ENCODE measurements at places on chromosomes 11 and 22.

- DNase-seq = no peak
Measured at GRCh38 chr11:36156817-36157519, 132.3 kb downstream of the COMMD9 start.

GRCh38 chr11:19650467-19650866 is 62.2 kb upstream of the NAV2 start:
- no peak for DNase-seq

- no peak for DNase-seq
Measured at GRCh38 chr11:69058511-69059270, 10.0 kb downstream of the TPCN2 start.

DNA sequence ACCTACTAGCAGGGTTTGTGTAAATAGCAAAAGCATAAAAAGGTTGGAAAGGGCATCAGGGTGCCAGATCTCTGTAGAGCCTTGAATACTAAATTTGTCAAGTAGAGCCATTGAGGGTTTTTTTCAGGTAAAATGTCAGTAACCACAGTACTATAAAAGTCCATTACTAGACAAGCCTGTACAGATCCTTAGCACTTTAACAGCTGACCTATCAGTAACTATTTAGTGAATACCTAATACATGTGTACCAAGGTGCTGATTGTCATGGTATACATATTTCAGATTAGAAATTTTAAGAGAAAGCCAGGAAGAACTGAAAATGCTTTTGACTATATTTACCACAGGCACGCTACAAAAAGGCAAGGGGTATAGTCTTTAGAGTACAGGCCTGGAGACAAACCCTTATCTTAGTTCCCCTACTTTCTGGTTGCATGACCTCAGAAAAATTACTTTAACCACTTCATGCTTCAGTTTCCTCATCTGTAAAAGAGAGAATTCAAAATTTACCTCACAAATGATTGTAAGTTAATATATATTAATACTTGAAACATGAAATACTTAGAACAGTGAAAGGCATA is 57.9 kb downstream of the RAB38 start:
- no peak for DNase-seq

- no peak for DNase-seq
Measured at GRCh38 chr11:126948563-126948962, 52.0 kb downstream of the KIRREL3 start.
